HuH-7.5 (cell line): ENCODE measurements at places on chromosomes 1 and 21.

- no peak for DNase-seq
Observed at GRCh38 chr21:44892095-44892494, 18.6 kb upstream of the PTTG1IP start.

DNA sequence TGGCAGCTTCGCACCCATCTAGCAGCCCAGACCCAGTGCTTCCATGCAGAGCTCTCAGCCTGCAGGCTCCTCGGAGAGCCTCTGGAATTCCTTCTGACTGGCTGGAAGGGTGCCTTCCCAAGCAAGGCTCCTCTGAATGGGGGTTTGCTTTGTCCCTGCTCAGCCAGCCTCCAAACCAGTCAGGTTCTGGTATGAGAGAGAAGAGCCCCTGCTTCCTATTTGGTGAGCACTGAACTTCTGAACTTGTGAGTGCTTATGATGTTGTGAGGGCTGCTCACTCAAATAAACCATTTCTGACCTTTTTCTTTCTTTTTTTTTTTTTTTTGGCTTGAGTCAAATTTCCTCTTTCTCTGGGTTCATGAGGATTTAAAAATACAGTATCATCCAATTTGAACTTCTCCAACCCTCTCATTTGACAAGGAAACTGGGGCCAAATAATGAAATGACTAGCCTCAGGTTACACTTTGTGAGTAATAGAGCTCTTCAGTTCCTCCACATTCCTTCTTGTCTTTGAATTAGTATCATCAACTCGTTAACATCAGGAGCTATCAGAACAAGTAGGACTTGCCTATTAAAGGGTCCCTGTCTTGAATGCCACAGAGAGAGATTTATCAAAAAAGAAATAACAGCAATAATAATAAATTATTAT, 39.6 kb downstream of the GFI1 start:
- DNase-seq = no peak

DNA sequence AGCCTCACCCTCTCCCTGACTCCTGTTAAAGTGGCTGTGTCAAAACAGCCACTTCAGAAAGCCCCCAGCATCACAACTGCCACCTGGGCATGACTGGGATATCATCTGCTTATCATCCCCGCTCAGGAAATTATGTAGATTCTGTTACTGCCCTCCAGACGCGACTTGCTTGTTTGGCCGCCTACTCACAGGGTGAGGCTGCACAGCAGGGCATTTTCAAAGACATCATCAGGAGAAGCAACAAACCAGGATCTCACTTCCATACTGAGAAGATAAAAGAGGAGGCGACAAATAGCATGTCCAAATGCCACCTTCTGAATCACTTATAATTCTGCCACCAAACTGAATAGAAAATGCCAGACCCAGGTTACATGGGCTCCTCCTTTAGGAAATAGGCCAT, 94.8 kb downstream of the MIS18A start:
- DNase-seq = no peak

DNA sequence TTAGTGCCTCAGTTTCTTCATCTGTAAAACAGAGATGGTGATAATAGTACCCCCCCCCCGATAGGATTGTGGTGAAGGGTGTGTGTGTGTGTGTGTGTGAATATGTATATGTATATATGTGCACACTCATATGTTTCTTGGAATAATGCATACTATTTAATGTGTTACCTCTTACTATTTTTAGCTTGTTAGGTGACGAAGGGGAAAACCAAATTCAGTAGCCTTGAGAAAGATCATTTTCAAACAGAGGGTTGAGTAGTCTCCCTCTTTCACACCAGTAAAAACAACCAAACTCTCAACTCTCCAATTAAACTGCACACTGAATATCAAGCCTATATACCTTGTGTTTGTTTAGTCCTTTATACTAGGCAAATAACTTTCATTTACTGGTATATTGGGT, 75.7 kb downstream of the NTMT2 start:
- DNase-seq = no peak

GRCh38 chr1:23751050-23751814, 8.0 kb downstream of the ELOA start:
- DNase-seq = peak; percentile 69

DNA sequence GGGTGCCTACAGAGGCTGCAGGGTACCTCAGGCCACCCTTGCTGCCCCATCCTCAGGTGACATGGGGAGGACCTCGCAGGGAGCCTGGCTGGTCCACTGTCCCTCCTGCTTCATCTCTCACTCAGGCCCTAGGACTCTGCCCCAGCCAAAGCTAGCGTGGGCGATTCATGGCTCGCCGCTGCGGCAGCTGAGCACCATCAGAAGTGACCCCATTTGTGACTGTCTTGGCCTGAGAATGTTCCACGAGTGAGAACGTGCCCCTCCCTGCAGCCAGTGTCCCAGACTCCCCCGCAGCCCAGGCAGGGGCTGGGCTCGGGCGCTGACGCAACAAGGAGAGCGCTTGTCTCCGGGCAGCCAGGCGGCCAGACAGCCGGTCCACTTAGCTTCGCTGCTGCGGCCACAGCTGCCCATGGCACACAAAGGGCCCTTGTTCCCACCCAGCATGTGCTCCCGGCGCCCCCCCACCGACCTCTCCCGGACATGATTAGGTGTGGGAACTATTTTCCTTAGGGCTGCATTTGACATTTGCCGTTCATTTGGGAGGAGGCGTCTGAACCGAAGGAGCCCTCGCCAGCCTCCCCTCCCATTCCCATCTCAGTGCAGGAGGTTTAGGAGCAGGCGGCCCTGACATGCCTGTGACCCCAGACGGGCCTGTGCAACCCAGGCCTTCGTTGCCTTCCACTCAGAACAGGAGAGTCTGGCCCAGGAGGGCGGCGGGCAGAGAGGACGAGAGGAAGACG, 19.3 kb upstream of the POFUT2 start:
- no peak for DNase-seq

DNA sequence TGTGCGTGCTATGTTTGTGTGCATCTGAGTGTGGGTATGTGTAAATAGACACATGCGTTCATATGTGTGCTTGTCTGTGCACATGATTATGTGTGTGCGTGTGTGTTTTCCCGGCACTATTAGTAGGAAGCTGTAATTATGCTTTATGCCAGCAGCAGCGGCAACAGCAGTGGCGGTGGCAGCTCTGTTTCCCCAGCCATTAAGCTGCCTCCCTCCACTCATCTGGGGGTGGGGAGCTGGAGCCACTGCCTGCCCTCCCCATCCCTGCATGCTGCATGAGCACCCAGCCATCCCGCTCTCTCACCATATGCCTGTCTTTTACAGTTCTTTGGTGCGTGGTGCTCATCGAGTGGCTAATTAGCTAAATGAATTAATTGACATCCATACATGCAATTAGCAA, 30.5 kb upstream of the ACOT11 start:
- DNase-seq = no peak

- DNase-seq = no peak
Observed at GRCh38 chr21:34730194-34730593, 61.4 kb downstream of the CLIC6 start.

DNA sequence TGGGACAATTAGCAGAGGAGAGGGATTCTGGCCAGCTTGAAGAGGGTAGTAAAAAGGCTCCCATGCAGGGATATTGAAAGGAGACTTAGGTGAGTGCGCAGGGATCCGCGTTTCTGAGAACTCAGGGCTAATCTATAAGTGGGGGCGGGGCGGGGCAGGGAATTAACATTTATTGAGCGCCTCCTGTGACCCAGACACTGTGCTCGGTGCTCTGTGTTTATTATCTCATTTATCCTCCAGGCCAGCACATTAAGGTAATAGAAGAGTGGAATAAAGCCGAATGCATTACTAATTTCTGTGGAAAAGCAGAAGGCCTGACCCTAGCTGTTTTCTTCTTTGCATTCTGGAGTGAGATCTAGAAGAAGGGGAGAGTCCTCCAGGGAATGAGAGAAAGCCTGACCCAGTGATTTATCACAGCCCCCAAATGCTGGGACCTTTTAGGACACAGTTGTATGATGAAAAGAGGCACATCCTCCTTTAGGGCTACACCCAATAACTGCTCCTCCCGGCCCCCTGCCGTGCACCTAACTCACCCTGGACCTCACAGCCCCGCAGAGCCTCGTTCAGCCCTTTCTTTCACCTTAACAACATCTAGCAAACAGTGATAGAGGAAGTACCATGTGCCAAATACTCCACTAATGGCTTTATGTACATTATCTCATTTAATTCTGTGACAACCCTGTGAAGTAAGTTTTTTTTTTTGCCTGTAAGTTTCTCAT, 317.6 kb downstream of the PBX1 start:
- no peak for DNase-seq

DNA sequence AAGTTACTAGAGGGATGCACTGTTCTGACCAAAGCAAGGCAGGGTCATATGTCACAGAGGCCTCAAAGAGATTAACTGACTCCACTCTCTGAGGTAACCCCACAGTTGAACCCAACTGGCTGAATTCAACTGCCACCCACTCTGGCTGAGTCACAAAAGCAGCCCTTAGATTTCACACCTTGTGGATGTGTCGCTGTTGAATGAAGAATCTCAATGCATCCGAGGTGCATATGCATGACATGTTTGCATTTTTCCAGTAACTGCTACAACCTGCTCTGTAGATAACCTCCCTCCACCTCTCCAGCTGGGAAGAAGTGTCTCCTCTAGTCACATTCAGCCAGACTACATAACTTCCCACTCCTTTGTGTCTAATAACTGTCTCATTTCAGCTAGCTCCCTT, 27.9 kb upstream of the KIF21B start:
- DNase-seq = no peak

GRCh38 chr1:202692959-202693555, 17.2 kb downstream of the SYT2 start:
- peak; percentile 68 for DNase-seq

DNA sequence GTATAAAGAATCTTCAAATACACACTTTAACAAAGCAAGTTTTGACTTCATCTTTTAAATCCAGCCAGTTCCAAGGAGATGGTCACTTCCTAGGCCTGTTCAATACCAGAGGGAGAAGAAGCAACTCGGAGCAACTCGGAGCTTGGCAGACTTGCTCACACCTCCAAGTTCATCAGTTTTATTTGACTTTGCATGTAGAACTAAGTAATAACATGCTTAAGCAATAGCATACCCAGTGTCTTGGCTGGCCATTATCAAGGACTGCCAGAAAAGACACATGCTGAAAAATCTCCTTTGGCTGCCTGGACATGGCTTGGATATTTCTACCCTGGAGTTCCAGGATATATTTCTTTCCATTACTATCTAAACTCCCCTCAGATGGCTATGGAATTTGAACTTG, 52.6 kb downstream of the GNG12 start:
- no peak for DNase-seq

- no peak for DNase-seq
Observed at GRCh38 chr1:17293681-17294425, 14.1 kb upstream of the PADI4 start.

DNA sequence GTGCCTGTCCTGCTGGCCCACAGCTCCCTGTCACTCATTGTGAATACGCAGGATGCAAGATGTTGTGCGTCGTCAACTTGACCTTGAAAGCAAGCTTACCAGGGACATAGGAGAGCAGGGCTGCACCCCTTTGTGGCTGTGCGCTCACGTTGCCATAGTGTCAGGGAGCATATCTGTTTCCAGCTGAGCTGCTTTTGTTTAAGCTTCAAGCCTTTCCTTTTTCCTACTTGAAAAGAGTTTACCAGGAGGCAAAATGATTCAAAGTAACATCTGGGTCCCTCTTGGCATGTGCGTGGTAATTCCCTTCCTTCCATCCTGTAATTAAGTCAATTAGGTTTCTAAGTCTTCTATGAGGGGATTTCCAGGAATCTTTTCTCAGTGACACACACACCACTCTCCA, 537.1 kb downstream of the AJAP1 start:
- no peak for DNase-seq

DNA sequence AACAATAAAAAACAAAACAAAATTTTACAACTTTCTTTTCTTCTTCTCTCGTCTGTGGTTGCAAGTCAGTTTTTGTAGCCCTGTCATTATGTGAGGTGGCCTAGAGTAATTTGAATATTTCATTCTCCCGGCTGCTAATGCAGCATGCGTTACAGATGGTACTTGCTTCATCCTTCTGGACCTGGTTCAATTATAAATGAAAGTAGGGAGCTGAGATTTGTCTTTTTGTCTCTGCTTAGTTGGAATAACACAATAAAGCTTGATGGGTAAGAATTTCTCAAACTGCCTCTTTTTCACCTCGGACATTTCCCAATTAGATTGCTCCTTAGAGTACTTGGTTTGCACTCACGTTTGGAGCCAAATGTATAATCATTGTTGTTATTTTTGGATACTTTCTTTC, 201.6 kb downstream of the PBX1 start:
- DNase-seq = no peak
